ENCODE measurements at places on chromosomes 2 and 18.

DNA sequence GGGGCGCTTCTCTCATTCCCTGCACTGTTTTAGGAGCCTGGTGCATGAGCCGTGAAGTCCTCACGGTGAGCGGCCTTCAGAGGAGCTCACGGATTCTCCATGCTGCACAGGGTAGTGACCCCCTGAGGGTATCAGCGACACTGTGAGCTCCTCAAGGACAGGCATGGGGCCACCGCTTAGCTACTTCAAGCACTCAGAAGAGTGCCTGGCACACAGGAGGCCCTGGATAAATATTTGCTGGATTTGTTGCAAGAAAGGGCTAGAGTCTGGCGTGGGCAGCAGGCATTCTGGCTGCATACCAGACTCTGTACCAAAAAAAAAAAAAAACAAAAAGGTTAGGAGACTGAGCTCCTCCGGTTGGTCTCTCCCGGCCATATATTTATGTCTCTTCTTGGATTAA, 5.7 kb upstream of the MBP start:
- peak; percentile 51 for DNase-seq

GRCh38 chr18:61898640-61899101, 5.9 kb upstream of the RNF152 start:
- DNase-seq = no peak

DNA sequence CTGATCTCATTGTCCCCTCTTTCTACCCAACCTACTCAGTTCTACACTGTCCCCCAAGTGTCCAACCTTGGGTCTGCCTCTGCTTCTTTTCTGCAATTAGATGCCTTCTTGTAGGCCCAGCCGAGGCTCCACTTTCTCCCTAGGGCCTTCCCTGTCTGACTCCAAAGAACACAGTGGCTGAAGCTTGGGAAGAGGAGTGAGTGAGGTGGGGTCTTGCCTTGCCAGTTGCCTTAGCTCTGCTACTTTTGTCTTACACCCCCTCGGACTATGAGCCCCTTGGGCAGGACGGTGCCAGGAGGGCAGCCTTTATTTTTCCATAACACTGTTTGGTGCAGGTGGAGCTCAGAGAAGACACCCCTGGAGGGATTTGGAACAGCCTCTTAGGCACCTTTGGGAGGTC, 345.1 kb downstream of the CYP26B1 start:
- no peak for DNase-seq

DNA sequence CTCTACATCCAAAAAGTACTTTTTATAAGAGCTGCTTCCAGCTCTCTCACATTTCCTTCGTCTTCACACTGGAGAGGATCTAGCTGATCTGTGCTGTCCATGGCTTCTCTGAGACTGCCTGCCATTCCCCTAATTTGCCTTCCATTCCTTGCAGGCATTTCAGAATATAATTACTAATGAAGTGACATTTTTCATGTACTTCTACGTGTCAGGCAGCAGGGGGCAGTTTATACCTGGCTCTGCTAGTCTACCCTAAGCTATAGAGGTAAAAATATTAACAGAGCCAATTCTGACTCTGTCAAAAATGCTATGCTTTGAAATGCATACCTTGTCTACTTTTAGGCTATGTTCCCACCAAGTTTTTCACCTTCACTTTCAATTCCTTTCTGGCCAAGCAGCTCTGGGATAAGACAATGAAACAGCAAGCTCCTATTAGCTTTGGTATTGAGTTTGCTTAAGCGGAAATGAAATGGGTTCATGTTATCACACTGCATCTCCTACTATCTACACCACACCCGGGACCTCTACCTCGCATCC, 81.9 kb downstream of the MEP1B start:
- DNase-seq = no peak

DNA sequence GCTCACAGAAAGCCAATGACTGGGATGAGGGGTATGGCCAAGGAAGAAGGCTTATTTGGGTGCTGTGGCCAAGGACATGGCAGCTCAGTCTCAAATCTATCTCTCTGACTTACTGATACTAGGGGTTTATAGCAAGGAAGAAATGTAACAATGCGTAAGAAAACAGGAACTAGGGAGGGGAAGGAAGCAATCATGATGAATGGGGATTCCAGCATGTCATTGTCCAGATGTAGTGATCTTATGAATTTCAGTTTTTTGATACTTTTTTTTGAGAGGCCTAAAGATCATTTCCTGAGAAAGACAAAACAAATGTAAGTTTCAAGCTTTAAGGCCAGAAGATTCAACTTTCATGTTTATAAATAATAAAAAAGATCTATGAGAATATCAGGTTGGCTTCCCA, 298.6 kb upstream of the FAM98A start:
- no peak for DNase-seq

DNA sequence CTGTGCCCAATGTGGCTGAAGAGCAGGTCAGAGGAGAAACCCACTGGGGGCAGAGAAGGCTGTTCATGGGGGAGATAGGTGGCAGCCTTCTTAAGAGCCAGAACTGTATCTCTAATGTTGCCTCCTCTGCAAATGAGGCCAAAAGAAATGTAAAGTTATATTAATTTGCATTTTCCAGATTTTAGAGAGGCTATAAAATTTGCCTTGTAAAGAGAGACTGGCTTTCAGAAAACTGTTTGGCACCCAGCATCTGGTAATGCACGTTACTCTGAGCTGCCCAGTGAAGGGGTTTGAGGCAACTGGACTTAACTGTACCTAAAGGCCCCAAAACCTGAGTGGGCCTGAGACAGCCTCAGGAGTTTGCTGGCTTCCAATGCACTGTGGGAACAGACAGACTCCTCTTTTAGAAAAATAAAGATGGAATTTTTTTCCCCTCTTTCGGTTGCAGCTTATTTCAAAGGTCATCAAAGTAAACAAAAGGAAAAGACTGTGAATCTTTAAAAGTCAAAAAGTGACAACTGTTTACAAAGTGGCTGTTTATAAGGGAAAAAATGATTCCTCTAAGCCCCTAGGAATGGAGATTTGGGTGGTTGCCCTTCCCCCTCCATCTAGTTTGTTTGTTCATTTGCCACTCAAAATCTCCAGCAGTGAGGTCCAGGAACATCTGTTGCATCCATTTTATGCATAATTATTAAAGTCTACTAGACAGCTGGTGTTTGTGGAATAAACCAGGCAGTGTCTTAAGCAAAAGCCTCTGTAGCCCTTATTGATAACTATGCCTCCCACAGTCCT, 132.2 kb upstream of the ZFP36L2 start:
- DNase-seq = no peak

- no peak for DNase-seq
Measured at GRCh38 chr18:11998193-11998592, 16.9 kb downstream of the IMPA2 start.

DNA sequence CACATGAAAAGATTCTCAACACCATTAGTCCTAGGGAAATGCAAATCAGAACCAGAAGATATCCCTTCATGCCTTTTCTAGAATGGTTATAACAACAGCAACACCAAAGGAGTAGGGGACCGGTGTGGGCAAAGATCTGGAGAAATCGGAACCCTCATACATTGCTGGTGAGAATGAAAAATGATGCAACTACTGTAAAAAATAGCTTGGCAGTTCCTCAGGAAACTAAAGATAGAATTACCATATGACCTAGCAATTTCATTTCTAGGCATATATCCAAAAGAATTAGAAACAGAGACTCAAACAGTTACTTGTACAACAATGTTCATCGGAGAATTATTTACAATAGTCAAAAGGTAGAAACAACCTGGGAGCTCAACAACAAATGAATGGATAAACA, 29.2 kb upstream of the CDH7 start:
- no peak for DNase-seq

DNA sequence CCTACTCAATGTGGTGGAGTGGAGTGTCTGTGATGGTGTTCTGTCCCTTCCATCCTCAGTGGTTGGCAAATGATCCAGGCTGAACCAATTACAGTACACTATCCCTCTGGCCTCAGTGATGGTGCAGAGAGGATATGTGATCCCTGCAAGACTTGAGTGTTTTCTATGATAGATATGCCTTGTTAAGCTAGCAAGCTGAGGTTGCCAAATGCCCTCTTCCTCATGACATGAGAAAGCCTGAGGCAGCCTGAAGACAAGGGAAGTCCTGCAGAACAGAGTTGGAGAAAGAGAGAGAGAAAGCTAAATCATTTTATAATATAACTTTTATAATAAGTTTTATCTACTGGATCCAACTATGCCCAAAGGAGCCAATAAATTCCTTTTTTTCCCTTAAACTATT, 41.6 kb upstream of the GORASP2 start:
- DNase-seq = no peak

- no peak for DNase-seq
Measured at GRCh38 chr2:84840306-84840705, 40.6 kb downstream of the TRABD2A start.

DNA sequence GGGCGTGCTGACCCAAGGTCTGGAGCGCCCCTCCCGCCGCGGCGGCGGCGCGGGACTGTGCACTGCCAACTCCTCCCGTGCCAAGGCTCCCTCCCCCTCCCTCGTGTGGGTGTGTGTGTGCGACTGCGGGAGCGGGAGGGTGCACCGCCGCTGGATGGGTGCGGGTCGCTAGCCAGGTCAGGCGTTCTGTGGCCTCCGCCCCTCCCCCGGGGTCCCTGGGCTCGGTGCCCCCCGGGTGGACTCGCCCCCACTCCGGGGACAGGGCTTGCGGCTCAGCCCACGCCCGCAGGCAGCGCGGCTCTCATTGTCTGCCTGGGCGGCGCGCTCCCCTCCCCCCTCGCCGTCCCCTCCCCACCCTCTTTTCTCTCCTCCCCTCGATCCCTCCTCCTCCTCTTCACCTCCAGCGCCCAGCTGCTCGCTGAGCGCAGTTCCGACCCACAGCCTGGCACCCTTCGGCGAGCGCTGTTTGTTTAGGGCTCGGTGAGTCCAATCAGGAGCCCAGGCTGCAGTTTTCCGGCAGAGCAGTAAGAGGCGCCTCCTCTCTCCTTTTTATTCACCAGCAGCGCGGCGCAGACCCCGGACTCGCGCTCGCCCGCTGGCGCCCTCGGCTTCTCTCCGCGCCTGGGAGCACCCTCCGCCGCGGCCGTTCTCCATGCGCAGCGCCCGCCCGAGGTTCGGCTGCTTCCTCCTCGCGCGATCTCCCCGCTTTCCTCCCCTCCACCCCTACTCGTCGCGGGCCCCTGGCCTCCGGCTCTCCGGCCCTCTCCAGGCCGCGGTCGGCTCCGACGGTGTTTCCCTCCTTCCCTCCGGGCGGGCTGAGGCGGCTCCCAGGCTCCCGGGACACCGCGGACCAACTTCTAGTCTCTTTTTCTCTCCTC, at the start of gene GATA6:
Gene GATA6, plus strand, starts transcription at position 579 of the 878 bp plus-strand sequence. CDS start 1,556 bp downstream, outside the sequence.
- DNase-seq = peak; percentile 91

- no peak for DNase-seq
Measured at GRCh38 chr2:86686905-86687304, 33.2 kb upstream of the RMND5A start.

- DNase-seq = no peak
Measured at GRCh38 chr2:101545950-101546349, 71.0 kb upstream of the RFX8 start.

- no peak for DNase-seq
Measured at GRCh38 chr18:58124475-58124874, 80.4 kb downstream of the NEDD4L start.

DNA sequence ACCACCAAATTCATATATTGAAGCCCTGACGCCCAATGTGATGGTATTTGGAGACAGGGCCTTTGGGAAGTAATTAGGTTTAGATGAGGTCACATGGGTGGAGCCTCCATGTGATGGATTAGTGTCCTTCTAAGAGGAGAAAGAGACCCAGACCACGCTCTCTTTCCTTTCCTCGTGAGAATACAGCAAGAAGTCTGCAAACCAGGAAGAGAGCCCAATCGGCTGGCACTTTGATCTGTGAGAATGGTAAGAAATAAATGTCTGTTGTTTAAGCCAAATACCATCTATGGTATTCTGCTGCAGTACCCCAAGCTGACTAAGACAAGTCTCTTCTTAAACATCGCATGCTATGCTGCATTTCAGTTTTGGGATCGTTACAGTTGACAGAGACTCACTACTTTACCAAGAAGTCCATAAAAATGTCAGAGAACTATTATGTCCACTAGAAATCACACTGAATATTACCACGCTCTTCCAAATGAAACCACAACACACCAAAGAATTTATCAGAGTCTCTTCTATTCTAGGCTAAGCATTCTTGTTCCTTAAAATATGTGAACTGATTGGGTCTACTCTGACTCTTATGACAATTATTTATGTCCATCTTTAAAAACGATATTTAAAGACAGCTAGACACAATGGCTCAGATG, 48.5 kb downstream of the LPIN2 start:
- DNase-seq = no peak

- DNase-seq = peak; percentile 97
Measured at GRCh38 chr2:19801367-19802080, 100.3 kb downstream of the TTC32 start.

- DNase-seq = no peak
Measured at GRCh38 chr2:53217250-53217649, 550.4 kb upstream of the CHAC2 start.

- no peak for DNase-seq
Measured at GRCh38 chr2:232374356-232374755, 4.2 kb upstream of the ALPP start.

- DNase-seq = no peak
Measured at GRCh38 chr2:116088236-116088635, 1645.8 kb downstream of the DPP10 start.

DNA sequence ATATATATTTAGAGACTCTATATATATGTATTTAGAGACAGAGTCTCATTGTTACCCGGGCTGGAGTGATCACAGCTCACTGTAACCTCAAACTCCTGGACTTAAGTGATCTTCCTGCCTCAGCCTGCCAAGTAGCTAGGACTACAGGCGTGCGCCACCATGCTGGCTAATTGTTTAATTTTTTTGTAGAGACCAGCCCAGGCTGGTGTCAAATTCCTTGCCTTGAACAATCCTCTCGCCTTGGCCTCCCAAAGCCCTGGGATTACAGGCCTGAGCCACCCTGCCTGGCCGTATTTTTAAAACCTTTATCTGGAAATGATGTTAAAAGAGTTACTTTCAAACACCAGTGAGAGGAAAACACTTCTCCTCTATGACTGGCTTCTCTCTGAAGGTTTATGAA, 30.9 kb upstream of the PGAP1 start:
- DNase-seq = no peak

GRCh38 chr2:177396703-177397460, 4.3 kb downstream of the AGPS start:
- peak; percentile 36 for DNase-seq

GRCh38 chr2:42199002-42199401, 29.8 kb downstream of the EML4 start:
- DNase-seq = no peak

- no peak for DNase-seq
Measured at GRCh38 chr18:74356959-74357358, 41.3 kb downstream of the C18orf63 start.

DNA sequence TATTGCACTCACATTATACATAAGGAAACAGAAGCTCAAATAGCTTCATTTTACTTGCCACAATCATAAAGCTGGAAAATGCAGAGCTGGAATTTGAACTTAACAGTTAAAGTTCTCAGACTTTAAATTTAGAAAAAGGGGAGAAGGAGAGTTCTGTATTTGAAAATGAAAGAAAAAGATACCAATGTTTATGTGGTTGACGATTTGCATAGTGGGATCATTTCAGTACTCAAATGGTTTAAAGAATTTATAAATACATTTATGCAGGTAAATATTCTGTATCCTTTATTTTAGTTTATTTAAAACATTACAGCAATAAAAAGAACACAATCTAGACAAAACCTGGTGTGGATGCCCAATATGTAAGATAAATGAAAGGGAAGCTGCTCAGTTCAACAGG, 25.5 kb upstream of the STAT4 start:
- DNase-seq = no peak

All from MG63 (cell line).